ENCODE measurements at places on chromosomes 2 and 18. TPM values are rescaled to one million over a fixed set of nuclear protein-coding genes. Genes with fewer than 3 reads are reported as not detected.

DNA sequence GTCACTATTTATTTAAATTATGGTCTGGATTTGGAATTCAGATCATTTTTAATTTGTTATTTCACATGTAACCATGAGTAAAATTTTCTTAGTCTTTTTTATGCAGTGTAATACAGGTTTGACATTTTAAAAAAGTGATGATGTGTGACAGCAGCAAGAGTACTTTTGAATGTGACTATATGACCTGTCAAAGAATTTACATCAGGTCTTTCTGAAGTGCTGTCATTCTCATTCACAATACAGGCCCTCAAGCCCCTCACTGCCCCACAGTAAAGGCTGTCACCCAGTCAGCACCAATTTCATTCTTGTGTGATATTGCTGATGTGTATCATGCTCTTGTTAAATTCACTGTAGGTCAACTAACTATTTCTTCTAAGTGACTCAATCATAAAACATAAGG lies 364.2 kb downstream of the NUP35 start:
- DNase-seq = no peak
- no peaks in the 10 kb centered on the region for H3K36me3 ChIP-seq
- no peak overlapping the region for H3K4me3 ChIP-seq
- H3K27ac ChIP-seq = no peak overlapping the region

- no peak overlapping the region for H3K27ac ChIP-seq
- H3K27me3 ChIP-seq = no peaks in the 10 kb centered on the region
- DNase-seq = no peak
- no peaks in the 10 kb centered on the region for H3K36me3 ChIP-seq
- no peak overlapping the region for H3K4me3 ChIP-seq
Observed at GRCh38 chr2:121532347-121532766, 1.7 kb downstream of the RNU4ATAC start.

DNA sequence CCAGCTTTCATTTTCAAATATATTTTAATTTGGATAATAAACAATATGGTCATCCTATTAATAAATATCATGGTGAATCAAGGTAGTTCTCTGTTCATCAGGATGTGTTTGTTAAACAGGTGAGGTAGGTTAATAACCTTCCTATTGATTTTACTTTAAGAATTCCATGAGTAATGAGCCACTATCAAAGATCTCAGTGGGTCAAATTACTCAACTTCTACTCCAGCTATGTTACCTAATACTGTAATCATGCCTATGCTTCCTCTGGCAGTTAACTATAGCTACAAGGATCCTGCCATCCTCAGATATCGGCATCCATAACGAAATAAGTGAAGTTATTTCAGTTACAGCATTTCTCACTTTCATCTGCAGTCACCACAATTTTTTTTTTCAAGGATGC lies 289.6 kb upstream of the SLC8A1 start:
- H3K4me3 ChIP-seq = no peak overlapping the region
- DNase-seq = no peak
- no peaks in the 10 kb centered on the region for H3K36me3 ChIP-seq
- H3K27ac ChIP-seq = no peak overlapping the region
- H3K4me1 ChIP-seq = peaks cover 8% of the 10 kb centered on the region

VWC2L gene
- total RNA-seq = 0.06 TPM

IL1RL1 gene
- total RNA-seq = 69.6 TPM

NEU2 gene
- not detected for total RNA-seq

LINC00305 gene
- total RNA-seq = not detected
